Right renal pelvis (tissue), 4 donors: ENCODE measurements at places on chromosomes 6 and 20. TPM values are rescaled to one million over a fixed set of nuclear protein-coding genes. Genes with fewer than 3 reads are reported as not detected.

Gene TRAM2
- polyA plus RNA-seq: 46.9 TPM

Gene WFDC5
- not detected for polyA plus RNA-seq

Gene CPNE5
- polyA plus RNA-seq: 12.5 TPM

Gene HCRTR2
- polyA plus RNA-seq: 0.36 TPM

Gene PNPLA1
- polyA plus RNA-seq: 2.5 TPM

GRCh38 chr6:151729829-151730495, 77.5 kb upstream of the ESR1 start:
- DNase-seq: no peak

DNA sequence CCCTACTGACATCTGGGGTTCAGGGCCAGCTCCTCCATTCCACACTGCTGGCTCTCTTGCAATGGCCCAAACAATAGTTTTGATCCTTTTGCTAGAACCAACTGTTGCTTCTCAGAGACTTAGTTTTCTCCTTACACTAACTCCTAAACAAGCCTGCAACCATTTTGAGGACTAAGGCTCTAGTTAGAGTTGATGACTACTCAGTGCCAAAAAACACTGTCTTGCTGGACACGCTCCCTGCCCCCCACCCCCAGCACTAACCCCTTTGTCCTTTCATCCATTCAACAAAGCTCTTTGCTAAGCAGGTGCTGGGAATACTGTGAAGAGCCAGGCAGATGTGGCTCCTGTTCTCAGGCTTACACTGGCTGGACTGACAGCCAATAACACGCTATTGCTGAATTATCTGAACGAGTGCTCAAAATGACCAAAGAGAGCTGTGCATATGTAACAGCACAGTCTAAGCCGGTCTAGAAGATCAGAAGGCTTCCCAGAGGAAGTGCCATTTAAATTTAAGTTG, 17.6 kb downstream of the GCLC start:
- no peak for DNase-seq

GRCh38 chr6:15239616-15240364, 6.1 kb upstream of the JARID2 start:
- DNase-seq: no peak

GRCh38 chr6:166336847-166337246, 5.5 kb downstream of the SFT2D1 start:
- no peak for DNase-seq

DNA sequence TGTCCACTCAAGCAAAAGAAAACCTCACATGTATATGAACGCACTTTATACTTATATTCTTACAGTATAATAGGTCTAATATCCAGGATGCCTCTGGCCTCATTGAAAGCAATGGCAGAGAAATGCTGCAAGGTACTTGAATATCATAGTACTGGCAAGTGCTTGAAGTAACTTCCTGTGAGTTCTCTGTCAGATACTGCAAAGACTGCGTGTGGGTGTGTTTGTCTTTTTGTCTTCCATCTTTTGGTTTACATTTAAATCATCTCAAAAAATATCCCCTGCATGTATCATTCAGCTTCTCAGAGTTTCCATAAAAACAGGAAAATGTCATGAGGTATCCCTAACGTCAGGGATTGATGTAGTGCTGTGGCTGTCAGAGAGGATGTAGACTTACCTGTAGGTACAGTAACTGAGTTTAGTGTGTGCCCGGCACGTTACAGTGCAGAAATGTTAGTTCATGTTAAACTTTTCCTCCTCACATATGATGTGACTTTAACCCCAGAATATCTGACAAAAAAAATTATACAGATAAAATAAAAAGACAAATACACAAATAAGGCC, 184.3 kb downstream of the DST start:
- no peak for DNase-seq

GRCh38 chr6:5390177-5390576, 128.9 kb downstream of the FARS2 start:
- no peak for DNase-seq

- DNase-seq: no peak
These were observed 127.1 kb upstream of the ZFP64 start for GRCh38 chr20:52318651-52319050.

DNA sequence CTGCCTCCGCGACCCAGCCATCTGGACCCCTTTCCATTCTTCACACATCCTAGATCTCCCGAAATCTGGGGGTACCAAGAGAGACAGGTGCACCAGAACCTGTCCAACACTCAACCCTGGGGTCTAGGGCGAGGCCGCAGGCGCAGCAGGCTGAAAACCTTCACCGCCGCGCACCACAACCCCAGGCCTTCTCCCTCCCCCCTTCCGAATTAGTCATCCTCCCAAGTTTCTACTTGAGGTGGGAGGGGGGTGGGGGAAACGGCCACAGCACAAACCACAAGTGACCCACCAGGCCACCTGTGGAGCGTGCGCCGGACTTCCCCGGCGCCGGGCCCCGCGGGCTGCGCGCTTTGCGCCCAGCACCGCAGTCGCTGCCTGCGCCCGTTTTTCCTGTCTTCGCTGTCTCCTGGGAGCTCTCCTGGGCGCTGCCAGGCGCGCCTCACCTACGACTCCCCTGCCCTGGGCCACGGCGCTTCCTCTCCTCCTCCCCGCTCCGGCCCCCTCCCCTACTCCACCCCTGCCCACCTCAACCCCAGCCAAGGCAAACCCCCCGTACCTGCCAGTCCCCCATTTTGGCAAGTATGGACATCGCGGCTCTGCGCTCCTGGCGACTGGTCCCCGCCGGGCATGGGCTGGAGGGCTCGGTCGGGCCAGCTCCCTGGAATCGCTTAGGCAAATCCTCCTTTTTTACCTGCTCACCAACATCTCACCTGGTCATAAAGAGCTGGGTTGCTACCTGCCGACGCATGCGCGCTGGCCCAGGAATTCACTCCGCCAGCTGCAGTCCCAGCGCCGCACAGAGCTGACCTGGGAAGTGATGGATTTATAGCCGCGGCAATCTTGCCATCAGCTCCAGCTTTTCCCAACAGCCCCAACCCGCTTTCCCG, 4.2 kb upstream of the TFAP2A start:
- no peak for DNase-seq

GRCh38 chr6:111342913-111343312, 140.1 kb downstream of the REV3L start:
- DNase-seq: no peak
